ENCODE measurements at places on chromosomes 3 and 15. TPM values are rescaled to one million over a fixed set of nuclear protein-coding genes. Genes with fewer than 3 reads are reported as not detected.

Gene ARL6
- 18.5 TPM for total RNA-seq

Gene SPATA12
- total RNA-seq, result not detected

Gene AGBL1
- not detected for total RNA-seq

Gene RBM6
- total RNA-seq, result 84.7 TPM

Gene TGM4
- not detected for total RNA-seq

Gene PLXNA1
- total RNA-seq, result 79.8 TPM

Gene GOLGA8G
- not detected for total RNA-seq

Gene MTFMT
- 54.7 TPM for total RNA-seq

Gene FGD5
- 112 TPM for total RNA-seq

Gene CHAC1
- 28.5 TPM for total RNA-seq

- no peak for DNase-seq
Observed at GRCh38 chr3:142237891-142238290, 12.5 kb upstream of the GK5 start.

DNA sequence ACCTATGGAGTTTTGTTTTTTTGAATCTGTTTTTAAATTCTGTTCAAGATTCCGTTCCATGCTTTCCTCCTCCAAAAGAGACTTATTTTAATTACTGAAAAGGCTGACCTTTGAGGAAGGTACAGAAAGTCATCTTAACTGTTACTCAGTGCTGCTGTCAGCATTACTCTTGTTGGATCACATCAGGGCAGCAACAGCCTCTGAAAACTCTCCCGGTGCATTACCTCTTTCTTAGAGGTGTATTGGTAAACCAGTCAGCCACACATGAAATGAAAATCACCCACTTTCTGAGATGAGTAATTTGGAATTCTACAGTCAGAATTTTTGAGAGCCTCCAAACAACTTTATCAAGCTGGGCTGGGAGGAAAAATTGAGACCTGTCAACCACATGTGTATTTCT lies 88.5 kb upstream of the LIMD1 start:
- no peak for DNase-seq

DNA sequence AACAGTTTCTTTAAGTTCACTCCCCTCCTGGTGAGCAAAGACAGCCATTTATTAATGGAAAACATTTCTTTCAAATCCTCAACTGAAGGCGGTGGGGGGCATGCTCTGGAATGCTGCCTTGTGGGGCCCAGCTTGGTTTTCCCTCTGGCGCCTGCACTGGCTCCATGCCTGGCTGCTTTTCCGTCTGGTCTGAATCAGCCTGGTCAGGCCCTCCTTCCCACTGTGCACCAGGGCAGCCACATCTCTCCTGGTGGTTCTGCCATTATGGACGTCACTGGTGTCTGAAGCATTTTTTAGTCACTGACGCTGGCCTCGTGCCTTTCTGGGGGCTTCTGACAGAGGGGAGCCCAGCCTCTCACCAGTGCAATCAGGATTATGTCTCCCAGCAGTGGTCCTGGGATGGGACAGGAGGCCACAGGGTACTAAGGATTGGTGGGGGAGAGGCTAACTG lies 57.6 kb upstream of the APEH start:
- no peak for DNase-seq

- DNase-seq, result no peak
Observed at GRCh38 chr15:57017024-57017423, 98.6 kb downstream of the TCF12 start.

DNA sequence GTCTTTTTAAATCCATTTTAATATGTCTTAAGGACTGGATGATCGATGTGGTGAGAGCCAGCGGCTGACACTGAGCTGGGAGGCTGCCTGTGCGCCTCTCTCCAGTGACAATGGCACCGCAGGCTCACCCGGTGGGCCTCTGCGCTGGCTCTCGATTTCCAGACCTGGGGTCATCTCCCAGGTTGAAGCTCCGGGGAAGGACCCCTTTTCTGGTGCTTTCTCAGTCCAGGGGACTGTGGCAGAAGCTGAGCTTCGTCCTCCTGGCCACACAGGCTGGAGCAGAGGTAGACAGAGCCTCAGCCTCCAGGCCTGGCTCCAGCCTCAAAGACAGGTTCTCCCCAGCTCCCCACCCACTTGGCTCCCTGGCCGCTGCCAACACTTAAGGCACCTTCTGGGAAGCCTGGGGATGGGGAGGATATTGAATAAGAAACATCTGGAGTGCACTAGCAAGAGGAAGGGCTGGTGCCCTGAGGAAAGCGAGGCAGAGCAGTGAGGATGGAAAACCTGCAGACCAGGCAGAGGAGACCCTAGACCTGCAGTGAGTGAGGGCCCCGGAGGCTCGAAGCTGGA lies 154.2 kb upstream of the SMAD3 start:
- DNase-seq, result no peak

DNA sequence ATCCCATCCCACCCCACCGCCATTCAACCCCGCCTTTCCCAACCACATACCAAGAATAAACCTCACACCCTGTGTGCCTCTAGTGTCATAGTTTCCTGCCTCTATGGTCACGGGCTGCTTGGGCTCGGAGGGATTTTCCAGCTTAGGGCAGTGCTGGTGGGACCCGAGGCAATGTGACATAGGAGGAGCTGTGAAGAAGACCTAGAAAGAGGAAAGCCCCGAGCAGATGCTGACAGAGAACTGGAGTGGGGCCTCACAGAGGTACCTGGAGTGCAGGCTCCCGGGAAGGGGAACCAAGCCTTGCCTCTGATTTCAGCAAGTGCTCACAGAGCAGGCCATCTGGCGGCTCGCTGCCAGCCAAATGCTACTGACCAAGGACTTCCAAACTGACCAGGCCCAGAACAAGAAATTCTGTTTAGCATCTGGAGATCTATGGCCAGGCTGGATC lies 27.5 kb downstream of the BHLHE40 start:
- no peak for DNase-seq

DNA sequence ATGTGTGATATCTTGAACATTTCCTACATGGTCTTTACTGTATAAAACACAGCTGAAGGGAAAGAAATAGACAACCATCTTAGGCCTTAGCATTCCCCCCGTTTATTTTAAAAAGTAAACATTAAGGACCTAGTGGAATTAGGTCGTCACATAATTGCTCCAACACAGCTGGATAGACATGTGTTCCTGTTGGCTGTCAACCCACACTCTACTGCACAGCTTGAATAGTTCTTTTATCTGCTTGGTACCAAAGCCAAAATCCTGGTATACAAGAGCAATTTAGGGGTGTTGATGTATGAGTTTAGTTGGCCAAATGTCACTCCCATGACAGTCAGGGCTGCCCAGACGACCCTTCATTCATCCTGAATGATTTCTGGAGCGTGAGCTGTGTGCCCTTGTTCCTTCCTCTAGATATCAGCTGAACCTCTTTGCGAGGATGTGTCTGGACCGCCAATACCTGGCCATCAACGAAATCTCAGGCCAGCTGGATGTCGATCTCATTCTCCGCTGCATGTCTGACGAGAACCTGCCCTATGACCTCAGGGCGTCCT lies 179.7 kb downstream of the ITPR1 start:
- DNase-seq, result no peak

DNA sequence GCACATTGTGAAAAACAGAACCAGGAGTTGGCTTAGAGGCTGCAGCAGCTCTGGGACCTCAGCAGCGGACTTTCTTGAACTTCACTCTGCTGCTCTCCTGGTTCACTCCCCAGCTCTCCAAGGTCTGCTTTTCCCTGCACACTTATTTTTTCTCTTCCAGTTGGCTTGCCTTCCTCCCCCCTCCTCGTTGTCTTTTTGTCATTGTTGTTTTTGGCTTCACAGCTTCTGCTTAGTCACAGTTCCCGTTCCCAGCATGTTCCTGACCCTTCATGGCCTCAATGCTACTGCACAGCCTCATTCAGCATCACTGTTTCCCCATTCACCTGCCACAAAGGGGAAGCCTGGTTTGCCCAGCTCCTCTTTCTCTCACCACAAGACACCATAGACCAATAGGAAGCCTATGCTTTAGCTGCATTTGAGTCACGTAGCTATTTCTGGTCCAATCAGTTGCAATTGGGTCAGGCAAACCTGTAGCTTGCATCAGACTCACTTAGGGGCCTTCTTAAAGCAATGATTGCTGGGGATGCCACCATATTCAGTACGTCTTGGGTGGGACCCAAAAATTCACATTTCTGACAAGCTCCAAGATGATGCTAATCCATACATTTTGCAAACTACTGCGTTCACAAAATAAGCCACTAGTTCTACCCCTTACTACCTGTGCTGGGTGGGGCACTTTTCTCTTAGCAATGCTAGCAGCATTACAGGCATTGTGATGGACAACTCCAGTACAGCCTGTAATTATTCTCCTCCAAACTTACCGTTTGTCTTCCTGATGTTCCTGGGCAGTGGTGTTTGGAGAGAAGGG lies 7.8 kb upstream of the SUMF1 start:
- DNase-seq, result peak; percentile 56

DNA sequence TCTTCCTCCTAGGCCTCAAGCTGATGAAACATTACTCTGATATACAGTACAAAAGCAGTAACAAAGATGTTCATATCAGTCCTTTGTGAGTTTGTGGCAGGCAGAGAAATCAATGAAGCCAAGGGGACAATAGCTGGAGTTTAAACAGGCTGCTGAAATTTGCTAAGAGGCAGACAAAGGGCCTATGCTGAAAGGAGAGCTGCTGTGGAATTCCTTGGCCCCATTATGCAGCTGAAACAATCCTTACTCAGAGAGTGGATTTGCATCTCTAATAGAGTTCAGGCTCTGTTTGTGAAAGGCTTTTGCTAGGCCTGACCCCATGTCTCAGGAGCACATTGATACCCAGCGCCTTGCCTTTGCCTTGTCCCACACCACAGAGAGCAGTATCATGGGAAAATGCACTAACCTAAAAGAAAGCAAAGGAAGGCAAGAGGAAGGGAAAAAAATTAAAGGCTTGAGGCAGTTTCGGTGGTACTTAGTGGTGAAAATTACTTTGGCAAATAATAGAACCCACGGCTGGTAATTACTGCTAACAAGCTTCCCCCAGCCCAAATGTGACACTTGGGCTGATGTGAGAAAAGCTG lies 195.0 kb upstream of the EPHA3 start:
- DNase-seq, result no peak

DNA sequence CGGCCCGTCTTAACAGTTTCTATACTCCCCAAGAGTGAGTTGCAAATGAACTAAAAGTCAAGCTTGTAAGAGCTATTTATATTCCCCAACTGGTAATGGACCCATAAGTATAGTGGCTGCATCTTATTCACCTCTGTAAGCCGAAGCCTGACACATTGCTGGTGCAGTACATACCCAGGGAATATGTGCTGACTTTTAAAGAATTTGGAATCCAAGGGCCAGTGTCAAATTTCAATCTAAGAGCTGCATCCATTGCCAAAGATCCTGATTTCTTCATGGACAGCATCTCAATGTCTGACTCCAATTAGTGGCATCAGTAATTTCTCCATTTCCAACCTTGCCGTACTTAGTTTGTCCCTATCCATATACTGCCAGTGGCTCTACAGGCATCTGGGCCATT lies 42.0 kb downstream of the FRMD4B start:
- DNase-seq, result no peak

GRCh38 chr3:14125193-14126016 lies 553 bp downstream of the TMEM43 start:
- peak; percentile 92 for DNase-seq

DNA sequence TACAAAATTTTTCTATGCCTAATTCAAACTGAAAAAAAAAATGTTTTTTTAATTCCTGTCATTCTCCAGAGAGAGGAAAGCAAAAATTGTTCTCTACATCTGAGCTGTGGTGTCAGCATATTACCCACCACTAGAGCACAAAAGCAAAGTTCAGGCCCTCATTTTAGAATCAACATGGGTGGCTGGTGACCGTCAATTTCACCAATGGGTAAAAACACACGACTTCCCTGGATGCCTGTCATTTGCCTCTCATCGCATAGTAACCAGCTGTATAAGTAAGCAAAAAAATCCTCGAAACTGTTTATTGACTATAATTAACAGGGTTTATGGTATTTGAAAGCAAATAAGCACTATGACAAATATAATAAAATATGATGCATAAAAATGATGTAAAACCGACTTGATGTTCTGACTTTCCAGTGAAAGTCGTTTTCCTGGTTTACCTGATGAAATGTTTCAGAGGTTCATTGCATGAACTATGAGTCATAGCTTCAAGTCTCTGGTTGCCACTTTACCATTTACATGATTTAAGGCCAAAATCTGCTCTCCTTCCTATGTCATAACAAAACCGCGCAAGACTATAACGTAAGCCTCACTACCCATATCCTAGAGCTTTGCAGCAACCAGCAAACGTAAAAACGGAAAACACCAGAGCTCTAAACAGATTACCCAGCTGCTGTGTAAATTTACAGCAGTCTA lies 60.5 kb downstream of the THBS1 start:
- DNase-seq, result no peak

DNA sequence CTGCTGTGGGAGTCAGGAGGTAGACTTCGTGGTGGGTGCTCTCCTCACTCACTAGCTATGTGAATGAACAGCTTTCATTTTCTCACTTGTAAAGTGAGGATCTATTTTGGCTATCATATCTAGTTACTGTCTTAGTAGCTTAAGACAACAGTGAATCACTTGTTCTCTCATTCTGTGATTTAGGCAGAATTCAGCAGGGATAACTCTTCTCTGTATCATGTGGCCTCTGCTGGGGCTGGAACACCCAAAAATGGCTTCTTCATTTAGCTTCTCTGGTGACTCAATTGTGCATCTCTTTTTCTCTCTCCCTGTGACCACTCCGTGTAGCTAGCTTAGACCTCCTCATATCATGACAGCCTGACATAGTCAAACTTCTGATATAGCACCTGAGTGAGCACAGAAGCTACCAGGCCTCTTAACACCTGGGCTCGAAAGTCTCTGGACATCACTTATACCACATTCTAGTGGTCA lies 68.4 kb downstream of the BFSP2 start:
- DNase-seq, result no peak

DNA sequence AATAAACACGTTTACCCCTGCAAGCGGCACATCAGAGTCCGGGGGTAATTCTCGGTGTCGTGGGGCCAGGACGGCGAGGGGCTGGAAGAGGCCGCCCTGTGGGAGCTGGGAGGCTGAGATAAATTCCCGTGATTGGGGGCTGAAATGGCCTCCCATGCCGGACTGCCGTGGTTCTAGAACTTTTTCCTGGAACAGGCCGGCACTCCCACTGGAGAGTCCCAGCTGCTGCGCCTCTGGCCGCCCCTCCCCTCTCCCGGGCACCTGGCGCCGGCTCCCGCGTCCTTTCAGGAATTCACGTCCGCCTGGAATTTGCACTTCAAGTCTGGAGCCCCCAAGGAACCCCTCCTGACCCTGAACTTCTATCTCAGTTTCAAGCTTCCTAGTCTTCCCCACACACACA lies 10.8 kb upstream of the LRRC2 start:
- no peak for DNase-seq

DNA sequence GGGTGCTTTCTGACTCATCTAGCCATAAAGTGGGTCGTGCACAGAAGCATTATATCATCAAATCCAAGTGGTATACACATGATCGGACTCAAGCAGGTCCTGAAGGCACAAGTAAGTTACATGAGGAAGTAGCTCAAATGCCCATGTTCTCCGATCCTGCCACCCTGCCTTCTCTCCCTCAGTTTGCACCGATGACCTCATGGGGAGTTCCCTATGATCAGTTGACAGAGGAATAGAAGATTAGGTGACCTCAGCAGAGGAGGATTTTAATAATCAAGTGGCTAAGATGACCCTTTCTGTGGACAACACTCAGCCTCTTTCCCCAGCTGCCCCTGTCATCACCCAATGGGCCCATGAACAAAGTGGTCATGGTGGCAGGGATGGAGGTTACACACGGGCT lies 149.5 kb downstream of the TBC1D5 start:
- DNase-seq, result no peak

Measured in ascending aorta (tissue), 2 donors.